ENCODE measurements at places on chromosomes 5 and 9.
A peak's percentile ranks its signal among the peaks of the same experiment; 100 is the strongest.

GRCh38 chr9:93954434-93955061 is 607 bp downstream of the BARX1 start:
- no peak for DNase-seq

DNA sequence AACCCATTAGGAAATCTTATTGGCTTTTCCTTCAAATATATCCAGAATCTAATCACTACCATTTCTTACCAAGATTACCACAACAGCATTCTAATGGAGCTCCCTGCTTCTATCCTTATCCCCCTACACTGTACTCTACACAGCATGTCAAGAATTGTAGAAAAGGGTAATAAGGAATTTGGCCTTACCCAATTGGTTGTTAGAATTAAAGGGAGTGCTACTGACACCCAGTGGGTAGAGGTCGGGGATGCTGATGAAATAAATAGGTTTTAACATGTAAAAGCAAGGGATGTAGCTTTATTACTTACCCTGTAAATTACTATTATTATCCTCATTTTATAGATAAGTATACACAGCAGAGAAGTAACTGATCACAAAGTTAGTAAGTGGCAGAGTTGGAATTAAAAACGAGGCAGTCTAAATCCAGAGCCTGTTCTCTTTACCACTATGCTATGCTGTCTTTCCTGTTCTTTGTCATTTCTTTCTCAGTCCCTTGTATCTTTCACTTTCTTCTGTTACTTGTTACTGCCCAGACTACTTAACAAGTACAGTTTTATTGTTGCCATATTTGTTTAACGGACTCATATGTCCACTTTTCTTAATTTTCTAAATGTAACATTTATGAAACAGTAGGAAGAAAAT is 10.5 kb downstream of the SLC38A9 start:
- DNase-seq = no peak

DNA sequence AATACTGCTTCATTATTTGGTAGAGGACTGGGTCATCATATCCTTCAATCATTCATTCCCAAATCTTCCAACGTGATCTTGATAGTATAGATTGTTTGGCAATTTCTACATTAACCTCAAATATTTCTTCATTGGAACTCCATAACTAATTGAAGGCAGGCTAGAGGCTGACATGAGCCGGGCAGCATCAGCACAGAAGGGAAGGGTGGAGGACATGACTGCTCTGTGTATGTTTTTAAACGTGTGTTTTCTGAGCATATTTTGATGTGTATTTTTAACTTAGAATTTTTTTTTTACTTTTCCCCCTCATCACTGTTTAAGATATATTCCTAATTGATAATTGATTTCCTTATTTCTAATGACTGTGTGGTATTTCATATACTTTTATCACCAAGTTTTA is 12.6 kb downstream of the DDX4 start:
- DNase-seq = no peak

DNA sequence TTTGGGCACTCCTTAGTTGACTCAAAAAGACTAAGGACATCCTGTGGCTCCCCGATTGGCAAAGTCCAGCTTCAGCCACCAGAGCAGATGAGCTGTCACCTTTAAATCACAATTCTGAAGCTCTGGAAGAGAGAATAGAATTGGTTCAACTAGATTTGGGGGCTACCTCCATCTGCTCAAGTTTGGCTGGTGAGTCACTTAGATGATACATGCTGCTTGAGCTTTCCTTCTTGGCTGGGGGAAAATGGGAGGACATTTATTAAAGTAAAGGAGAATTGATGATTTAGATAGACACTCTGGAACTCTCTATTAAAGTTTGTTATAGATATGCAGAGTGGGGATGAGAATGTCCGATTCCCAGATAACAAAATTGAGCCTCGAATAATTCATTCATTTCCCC is 30.0 kb upstream of the GRIA1 start:
- DNase-seq = no peak

- no peak for DNase-seq
Observed at GRCh38 chr9:4804531-4805016, 11.8 kb downstream of the RCL1 start.

- DNase-seq = no peak
Observed at GRCh38 chr5:178365501-178366440, 133.2 kb upstream of the PHYKPL start.

- no peak for DNase-seq
Observed at GRCh38 chr9:116280529-116280928, 126.9 kb downstream of the PAPPA start.

- no peak for DNase-seq
Observed at GRCh38 chr9:15935661-15936305, 382.9 kb downstream of the CCDC171 start.

GRCh38 chr9:36985769-36986467 is 48.1 kb downstream of the PAX5 start:
- peak; percentile 29 for DNase-seq

DNA sequence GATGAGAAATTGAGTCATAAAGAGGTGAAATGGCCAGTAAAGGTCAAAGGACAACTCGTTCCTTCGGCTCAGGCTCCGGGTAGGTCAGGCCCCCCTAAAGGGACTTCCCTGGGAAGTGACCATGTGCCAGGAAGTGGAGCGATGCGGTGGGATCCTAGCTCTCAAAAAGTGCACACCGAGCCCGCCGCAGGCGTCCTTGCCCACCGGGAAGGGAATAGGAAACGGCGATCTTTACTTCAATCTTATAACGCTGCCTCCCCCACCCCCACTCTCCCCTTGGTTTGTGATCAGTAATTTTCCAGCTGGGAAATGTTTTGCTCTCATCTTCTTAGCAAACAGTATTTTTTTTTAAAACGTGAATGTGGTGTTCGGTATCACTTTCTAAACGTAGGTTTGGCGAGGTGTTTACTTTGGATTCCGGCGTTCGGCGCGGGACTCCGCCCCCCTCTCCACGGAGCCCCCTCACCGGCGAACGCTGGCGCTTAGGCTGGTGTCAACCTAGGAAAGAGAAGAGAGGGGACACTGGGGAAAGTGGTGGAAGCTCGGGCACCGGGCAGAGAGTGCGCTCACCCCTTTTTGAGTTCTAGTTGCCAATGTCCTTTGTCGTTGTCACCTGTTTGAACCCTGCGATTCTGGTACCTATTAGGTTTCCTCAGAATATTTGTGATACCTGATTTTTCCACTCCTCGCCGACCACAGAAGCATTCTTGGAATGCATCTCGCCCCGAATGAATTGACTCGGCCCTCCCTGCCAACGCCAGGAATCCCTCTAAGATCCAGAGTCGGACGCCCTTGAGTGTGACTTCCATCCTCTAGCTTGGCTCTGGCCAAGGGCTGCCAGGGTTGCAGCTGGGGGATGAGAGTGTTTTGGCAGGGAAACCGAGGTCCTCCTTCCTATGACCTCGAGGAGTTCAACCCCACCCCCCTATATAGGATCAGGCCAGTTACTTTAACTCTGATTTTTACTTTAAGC is 1.8 kb upstream of the KLF4 start:
- DNase-seq = no peak

DNA sequence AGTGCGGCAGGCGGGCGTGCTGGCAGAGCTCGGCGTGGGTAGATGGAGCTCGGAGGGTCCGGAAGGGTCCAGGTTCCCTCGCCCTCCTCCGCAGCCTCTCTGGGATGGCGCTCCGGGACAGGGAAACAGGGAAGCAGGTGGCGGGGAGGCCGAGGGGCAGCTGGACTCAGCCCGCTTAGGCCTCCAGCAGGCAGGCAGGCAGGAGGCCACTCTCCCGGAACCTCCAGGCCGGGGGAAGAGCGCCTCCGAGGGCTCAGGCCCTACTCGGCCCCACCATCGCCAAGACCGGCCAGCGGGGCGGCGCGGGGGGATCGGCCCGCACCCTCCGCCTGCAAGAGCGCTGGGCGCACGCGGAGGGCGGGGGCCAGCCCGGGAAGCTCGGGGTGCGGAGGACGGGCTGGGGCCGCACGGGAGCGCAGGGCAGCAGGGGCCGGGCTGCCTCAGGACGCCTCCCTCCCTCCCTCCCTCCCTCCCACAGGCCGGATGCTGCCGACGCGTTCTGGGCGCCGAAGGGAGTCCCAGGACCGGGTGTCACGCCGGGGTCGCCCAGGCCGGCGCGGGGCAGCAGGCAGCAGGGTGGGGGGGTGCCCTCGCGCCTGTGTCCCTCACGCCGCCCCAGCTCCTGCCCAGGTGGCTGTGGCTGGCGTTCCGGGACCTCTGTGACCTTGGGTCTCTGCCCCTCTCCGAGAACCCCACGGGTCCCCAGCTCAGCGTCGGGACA is 977 bp downstream of the MGAT4B start:
- DNase-seq = peak; percentile 79

Measured in hematopoietic multipotent progenitor cell treated with erythropoietin and hydrocortisone succinate and interleukin-3 and kit ligand, for 4 days (in vitro differentiated cells).